CD4-positive, alpha-beta T cell treated with Interferon gamma for 1 hour (primary cell): ENCODE measurements at places on chromosomes 12 and 14.

DNA sequence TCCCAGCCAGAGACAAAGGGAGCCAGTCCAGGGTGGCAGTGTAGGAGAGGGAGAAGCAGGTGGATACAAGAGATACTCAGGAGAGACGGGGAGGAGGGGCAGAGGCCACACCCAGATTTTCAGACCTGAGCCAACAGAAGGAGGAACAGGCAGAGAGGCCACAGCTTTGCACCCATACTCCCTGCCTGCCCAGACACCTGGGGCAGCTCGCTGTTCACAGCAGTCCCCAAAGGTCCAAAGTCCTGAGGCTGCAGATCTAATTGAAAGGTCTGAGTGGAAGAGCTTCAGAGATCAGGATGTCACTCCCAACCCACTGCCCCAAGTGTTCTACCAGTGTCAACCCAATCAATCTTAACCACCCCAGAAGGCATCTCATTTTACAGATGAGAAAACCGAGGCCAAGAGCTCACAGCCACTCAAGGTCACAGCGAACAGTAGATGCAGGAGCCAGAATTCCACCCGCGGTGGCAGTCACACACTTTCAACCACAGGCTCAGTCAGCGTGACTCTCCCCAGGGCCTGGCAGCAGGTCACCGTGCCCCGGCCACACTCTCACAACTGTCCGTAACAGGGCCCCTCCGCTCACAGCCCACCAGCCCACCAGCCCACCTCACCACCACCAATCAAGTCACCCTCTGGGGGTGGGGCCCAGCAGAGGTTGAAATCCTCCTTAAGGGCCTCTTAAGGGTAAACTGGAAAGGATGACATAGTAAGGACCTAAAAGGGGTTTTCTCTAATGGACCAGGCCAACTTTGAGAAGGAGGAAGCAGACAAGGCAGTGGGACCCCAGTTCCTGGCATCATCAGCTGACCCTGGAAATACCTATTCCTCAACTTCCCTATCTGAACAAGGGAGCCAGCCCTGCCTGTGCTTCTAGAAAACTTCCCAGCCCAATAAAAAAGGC lies 33.3 kb downstream of the ACTN1 start:
- DNase-seq = no peak

DNA sequence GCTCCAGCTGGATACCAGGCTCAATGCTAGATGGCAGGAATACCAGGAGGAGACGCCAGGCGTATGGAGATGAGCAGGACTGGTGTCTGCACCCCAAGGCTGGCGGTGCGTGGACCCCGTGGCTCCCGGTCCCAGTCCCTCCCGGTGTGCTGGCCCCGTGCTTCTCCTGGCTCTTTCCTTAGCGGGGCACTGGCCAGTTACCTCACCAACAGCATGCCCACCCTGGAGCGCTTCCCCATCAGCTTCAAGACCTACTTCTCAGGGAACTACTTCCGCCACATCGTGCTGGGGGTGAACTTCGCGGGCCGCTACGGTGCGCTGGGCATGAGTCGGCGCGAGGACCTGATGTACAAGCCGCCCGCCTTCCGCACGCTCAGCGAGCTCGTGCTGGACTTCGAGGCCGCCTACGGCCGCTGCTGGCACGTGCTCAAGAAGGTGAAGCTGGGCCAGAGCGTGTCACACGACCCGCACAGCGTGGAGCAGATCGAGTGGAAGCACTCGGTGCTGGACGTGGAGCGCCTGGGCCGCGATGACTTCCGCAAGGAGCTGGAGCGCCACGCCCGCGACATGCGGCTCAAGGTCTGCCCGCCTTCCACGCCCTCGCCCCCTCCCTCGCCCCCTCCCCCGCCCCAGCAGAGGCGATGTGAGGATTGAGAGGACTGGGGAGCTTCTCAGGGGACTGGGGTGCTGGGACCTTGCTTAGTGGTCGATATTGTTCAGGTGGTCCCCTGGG lies 14.6 kb downstream of the VASH1 start:
- no peak for DNase-seq

- no peak for DNase-seq
Measured at GRCh38 chr14:51933191-51933590, 56.2 kb upstream of the RTRAF start.

GRCh38 chr12:6752167-6752920 lies 597 bp downstream of the MLF2 start:
- peak; percentile 25 for DNase-seq

DNA sequence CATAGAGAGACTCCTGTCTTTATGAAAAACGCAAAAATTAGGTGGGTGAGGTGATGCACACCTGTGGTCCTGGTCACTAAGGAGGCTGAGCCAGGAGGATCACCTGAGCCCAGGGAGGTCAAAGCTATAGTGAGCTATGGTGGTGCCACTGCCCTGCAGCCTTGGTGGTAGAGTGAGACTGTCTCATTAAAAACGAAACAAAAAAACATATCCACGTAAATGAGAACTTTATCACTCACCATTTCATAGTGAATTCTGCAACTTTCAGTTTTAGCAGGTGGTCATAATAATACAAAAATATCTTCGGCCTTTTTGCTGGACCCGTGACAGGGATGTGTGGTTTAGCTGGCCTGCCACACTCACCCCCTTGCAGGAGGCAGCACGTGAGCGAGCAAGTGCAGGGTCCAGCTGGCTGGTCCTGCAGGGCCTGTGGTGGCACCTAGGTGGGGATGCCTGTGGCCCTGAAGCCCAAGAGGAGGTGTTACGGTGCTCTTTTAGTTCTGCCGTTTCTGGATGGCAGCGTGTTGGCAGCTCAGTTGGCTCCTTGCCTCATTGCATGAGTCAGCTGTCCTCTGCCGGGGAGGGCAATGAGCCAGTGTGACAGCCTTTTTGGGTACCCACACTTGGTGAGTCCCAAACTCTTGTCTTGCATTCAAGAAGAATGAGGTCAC lies 1330.7 kb upstream of the TMEM132C start:
- DNase-seq = no peak

- no peak for DNase-seq
Measured at GRCh38 chr14:37601865-37602264, 6.4 kb downstream of the TTC6 start.

GRCh38 chr14:60657456-60658210 lies 8.4 kb upstream of the SIX1 start:
- DNase-seq = no peak

DNA sequence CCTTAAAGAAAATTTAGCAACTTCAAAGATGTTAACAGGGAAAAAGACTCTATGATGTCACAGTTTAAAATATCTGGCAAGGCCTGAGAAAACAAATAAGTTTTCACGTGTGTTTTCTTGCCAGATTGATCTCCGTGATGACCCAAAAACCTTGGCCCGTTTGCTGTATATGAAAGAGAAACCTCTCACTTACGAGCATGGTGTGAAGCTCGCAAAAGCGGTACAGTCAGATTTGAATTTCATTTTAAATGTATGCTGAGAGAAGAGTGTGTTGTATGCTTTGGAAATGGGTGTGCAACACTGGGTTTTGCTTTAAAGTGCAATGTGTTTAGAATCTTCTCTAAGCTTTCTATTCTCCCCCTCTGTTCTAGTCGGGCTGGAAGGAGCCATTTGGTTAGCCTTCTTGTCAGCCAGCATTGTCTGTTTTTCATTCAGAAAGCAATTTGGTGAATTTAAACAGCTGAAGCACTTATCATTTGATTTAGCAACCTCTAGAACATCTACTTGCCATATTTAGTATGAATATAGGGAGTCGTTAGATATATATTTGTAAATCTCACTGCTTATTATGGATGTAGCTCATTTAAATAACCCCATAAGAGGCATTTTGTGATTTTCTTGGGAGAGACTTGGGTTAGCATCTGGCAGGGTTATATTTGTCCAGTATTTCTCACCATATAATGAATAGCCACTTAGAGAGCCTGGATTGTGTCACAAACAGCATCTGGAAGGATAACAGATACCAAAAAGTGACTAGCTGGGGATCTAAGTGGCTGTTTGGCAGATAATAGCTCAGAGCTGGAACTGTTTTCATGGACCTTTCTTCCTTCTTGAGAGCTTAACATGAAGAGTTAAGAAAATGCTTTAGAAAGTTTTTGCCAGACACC lies 35.5 kb downstream of the GPHB5 start:
- no peak for DNase-seq

- no peak for DNase-seq
Measured at GRCh38 chr14:44453433-44454171, 53.5 kb downstream of the FSCB start.

DNA sequence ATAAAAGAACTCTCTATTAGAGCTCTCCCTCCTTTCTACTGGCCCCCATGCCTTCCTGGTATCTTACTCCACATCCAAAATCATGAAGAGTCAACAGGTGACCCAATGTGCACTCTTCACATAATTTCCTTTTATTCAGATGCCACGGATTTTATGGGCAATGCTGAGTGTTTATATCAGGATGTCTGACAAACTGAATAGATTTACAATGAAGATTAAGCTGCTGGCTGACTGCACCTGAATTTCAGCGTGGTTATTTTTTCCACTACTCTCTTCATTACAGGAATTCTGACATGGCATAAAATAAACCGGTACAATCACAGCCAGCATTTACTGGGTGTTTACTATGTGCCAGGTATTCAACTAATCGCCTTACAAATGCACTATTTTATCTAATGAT lies 29.4 kb upstream of the CERS5 start:
- no peak for DNase-seq

DNA sequence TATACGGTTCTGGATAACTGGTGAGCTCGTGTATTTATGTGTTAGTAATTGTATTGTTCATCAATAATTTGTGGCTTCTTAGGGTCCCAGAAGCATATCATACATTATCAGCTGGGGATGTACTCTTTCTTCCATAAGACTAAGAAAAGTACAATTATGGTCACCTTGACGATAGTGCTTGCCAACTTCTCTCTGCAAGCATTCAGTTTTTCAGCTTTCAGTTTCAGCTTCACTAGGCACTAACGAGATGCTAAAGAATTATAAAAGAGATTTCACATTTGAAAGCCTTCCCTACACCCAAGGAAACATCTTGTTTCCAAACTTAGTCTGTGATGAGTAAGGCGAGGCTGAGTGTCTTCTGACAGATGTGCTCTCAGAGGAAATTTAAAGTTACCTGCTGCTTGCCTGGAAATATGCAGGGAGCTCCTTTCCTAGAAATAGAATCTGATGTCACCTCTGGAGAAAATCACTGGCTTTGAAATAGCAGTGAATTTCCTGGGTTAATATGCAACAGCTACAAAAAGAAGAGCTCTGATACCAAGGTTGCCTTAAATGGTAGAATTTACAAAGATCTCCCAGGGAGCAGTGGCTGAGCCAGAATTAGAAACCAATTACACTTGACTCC lies 1419.9 kb upstream of the TMEM132C start:
- DNase-seq = no peak

- DNase-seq = no peak
Measured at GRCh38 chr14:101980700-101981099, 16.3 kb downstream of the DYNC1H1 start.

DNA sequence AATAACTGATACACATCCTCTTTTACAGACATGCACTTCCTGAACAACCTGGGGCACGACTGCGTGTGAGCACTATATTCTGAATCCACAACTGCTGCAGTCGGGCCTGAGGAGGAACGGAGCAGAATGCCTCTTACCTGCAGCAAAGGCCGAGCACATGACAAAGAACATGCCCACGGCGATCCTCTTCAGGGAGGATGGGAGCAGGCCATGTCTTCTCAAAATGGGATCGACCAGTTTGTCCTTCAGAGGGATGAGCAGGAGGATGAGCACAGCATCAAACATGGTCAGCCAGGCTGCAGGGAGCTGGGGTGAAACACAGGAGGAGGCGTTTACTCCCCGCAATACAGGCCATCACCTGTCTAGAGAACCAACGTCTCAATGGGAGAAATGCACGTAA lies 15.1 kb downstream of the SLC15A4 start:
- no peak for DNase-seq

DNA sequence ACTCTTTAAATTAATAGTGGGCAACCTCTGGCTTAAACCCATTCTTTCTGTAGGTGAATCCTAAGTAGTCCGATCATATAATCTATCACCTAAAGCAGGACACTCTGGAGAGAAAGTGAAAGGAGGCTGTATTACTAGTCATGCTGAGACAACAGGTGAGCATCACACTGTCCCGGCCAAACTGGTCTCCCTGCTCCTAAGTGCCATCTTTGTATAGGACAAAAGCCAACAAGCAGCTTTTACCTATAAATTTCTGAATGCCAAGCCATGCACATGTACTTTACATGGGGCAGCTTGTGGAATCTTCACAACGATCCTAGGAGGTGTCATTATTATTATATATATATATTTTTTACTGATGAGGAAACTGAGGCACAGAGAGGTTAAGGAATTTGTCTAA lies 18.0 kb downstream of the PLEKHH1 start:
- no peak for DNase-seq

- DNase-seq = no peak
Measured at GRCh38 chr12:130746546-130746945, 30.4 kb upstream of the RIMBP2 start.

DNA sequence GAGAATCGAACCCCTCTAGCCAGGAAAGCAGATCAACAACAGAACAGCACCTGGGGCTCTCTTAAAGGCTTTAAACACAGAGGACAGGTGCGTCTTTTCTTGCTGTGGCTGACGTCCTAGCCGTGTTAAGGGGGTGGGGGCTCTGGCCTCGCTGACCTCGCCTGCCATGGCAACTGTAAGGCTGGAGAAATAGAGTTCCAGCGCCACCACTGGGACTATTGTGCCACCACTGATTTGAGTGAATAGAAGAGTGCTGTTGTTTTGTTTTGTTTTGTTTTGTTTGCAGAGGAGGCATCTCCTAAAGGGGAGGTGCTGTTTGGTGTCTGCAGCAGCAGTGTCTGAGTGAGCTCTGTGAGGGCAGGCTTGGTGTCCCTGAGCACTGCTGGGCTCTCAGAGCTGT lies 34.2 kb upstream of the PRMT8 start:
- no peak for DNase-seq

- DNase-seq = no peak
Measured at GRCh38 chr12:131640525-131640924, 70.4 kb upstream of the SFSWAP start.

GRCh38 chr14:61419201-61419600 lies 97.8 kb downstream of the PRKCH start:
- DNase-seq = no peak

GRCh38 chr14:104187931-104188726 lies 49.7 kb downstream of the KIF26A start:
- no peak for DNase-seq

- peak; percentile 66 for DNase-seq
Measured at GRCh38 chr12:57216014-57216911, at the start of gene NXPH4. Gene NXPH4, plus strand, starts transcription at chr12:57216794. Its CDS starts 176 bp downstream, at chr12:57216970.

DNA sequence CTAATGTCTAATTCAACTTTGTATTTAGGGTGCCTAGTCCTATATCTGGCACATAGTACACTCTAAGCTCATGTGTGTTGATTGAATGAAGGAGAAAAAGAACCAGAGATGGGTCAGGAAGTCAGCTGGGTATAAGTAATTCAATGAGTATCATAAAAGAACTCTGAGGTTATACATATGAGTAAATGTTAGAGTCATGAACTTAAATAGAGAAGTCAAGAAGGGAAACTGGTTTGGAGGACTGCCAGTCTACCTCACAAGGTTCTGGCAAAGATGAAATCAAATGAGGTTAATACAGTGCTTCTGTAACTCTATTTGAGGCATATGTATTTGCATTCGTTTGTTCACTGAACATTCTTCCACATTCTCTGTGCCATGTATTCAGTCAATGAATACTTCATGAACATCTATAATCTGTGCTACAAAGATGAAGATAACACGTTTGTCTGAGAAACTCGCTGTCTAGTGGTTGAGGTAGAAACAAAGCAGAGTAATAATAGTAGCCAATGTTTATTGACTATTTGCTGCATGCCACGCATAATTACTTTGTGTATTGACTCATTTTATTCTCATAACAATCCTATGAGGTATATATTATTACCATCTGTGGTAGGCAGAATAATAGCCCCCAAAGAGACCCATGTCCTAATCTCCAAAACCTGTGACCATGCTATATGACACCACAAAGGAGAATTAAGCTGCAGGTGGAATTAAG lies 88.9 kb downstream of the PTGER2 start:
- DNase-seq = no peak

- DNase-seq = peak; percentile 75
Measured at GRCh38 chr14:104657101-104657524, 32.3 kb upstream of the INF2 start.
